Activated CD4-positive, alpha-beta T cell treated with anti-CD3 and anti-CD28 coated beads, Interleukin-2, Interleukin-4, amounts not matched to agents 100 ng/mL and 50 ng/mL, durations not matched to agents 16 hours and 8 hours (primary cell): ENCODE measurements at places on chromosomes 6 and 20.

DNA sequence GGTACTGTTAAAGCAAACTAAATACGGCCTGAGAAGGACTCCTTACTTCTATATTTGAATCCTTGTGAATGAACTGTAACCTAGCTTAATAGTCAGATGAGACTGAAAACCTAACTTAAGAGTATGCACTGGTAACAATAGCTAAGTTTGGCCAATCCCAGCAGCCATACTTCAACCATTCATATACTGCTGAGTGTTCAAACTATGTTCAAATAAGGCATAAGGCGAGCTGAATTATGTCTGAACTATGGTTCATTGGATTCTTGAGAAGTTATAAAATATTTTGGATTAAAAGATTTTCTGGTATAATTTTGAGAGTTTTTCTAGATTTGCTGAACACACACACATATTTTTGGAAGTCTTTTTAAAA lies 2.2 kb downstream of the SMPDL3A start:
- DNase-seq: no peak

DNA sequence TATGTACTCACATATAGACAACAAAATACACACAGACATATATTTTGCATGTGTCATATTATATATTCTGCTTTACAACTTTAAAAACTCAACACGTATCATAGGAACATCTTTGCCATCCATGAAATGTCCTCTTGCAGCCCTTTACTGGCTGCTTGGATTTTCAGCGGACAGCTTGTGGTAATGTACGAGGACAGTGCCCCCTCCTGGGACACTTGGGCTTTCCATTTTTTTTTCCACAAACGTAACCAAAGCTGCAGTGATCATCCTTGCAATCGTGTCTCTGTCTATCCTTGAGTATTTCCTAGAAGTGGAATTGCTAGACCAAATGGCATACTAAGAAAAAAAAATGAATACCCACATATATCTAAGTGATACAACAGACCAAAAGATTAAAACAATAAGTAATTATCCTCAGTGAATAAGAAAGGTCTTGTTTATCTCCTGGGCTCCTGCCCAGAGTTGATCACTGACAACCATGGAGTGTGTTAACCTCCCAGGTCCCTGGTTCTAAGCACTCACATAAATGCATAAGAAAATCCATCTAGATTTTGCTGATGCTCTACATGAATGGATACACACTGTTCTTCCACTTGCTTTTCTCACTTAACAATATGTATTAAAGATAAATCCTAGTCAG lies 18.1 kb downstream of the BPI start:
- DNase-seq: peak; percentile 6

GRCh38 chr6:149867876-149868640 lies 3.9 kb upstream of the LRP11 start:
- no peak for DNase-seq

- DNase-seq: no peak
Measured at GRCh38 chr20:24877652-24878051, 71.4 kb upstream of the CST7 start.

DNA sequence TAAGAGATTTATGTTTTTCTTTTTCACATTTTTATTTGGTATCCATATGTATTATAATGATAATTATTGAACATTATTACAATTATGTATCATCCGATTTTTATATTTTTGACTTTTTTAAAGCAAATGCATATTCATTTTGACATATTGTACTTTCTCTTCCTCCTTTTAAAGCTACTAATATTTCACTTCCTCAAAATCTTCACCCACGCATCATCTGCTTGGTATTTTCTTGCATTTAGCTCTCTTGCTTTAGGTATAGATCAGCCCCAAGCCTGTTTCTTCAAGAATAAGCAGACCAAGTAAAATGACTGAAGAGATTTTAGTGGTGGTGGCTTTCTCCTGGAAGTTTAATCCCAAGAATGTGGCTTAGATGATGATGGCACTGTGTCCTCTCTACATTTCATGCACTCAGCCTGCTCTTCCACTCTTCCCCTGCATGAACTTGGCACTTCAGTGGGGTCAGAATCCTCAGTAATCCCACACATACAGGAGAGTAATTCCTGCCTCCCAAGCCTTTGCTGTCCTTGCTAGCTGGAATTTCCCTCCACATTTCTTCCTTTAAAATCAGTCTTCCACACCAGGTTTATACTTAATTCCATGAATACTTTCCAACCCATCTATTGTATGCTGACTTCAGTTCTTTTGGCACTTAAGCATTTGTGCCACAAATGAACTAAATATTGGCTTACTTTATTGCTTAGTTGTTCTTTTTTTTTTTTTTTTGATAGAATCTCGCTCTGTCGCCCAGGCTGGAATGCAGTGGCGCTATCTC lies 8.2 kb downstream of the NCOA7 start:
- DNase-seq: no peak

DNA sequence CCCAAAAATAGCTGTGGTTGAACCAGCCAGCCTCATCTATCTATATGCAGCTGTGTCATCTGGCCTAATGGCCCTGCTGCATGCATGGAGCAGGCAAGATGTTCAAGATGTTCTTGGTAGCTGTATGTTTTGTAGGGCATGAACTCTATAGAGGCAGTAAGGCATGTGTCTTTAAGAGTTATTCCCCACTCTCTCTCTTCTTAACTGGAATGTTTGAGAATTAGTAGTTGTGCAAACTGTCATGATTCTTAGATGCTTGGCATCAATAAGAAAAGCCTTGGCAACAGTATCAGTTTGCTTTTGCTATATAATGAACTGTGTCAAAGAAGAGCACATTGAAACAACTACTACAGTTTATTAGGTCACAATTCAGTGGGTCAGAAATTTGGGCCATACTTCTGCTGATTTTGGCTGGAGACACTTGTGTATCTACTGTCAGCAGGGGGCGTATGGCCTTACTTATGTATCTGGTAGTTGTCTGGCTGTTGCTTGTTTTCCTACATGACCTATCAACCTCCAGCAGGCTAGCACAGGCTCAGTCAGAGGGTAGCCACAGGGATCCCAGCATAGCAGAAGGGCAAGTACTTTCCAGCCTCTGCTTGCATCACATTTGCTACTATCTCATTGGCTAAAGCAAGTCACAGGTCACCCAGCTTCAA lies 56.1 kb upstream of the LAMP5 start:
- no peak for DNase-seq

- DNase-seq: no peak
Measured at GRCh38 chr6:32096394-32097258, 12.5 kb downstream of the TNXB start.

GRCh38 chr20:23602241-23602640 lies 3.5 kb downstream of the CST9 start:
- DNase-seq: no peak

DNA sequence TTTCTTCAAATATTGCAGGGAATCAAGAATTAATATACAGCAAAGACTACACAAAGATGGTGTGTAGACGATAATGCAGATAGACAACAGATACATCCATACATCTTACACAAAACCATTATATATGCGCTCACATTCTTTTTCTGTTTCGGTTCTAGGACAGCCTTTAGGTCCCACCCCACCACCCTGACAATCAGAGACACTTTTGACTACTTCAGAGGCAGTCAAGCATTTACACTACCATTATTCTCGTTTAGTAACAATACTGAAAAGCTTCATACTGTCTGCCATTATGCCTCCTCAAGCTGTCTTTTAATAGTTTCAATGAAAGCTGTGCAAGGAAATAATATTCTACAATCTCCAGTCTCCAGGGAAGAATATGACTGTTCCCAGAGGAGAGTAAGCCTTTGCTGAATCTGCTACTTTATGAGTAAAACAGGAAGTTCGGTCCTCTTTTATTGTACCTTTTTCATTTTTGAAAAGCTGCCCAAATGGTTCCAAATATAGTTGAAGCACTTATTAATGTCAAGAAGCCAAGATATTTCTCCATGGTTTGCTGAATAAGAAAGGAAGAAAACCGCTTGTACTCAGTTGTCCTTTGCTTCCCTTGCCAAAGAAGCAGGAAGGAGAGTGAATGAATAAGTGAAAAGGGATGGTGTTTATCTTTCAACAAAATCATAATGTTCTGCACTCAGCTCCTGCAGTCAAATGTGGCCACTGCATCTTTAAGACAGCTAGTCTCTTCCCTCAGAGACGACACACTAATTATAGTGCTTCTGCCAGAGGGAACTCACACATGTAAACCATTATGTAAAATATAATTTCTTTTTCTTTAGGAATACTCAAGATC lies 468.3 kb downstream of the CDC5L start:
- no peak for DNase-seq

DNA sequence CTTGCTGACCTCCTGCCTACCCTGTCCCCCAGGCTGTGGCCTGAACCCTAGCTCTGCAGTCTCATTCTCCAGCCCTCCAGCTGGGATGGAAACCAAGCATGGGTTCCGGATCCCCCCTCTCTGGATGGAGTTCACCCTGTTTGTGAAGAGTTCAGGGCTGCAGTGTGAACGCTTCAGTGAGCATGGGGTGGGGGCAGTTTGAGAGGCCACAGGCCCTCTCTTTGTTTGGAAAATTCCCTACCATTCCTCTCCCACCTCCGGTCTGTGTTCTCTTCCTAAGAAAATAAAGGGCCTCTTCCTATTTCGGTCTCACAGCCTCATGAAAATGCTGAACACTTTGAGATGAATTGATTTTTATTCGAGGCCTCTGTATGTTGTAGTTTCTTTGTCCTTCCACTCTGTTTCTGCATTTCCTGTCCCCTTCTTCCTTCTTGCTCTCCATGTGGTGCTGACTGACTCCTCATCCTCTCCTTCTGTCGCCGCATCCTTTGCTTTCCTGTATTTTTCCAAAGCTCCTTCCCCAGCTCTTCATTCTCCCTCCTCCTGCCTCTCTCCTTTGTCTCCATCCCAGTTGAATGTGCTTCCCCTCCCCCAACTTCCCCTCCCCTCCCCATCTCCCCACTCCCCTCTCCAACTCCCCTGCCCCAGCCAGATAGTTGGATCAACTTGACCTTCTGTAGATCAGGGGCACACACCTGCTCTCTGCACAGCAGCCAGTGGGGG lies 2.4 kb upstream of the KCNK5 start:
- no peak for DNase-seq

DNA sequence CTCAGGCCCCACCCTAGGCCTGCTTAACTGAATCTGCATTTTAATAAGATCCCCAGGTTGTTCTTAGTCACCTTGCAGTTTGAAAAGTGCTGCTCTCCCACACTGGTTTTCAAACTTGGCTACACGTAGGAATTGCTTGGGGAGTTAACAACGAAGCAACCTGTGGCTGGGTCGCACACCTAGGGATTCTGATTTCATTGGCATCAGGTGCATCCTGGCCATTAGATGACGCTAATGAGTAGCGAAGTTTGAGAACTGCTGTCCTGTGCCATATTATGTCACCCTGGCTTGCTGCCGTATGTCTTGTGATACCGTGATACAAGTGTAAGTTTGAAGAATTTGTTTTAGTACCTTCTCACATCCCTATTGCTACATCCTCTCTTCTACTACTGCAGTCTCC lies 28.2 kb upstream of the FUCA2 start:
- DNase-seq: no peak

GRCh38 chr6:31971279-31971992 lies 502 bp downstream of the DXO start:
- DNase-seq: no peak

DNA sequence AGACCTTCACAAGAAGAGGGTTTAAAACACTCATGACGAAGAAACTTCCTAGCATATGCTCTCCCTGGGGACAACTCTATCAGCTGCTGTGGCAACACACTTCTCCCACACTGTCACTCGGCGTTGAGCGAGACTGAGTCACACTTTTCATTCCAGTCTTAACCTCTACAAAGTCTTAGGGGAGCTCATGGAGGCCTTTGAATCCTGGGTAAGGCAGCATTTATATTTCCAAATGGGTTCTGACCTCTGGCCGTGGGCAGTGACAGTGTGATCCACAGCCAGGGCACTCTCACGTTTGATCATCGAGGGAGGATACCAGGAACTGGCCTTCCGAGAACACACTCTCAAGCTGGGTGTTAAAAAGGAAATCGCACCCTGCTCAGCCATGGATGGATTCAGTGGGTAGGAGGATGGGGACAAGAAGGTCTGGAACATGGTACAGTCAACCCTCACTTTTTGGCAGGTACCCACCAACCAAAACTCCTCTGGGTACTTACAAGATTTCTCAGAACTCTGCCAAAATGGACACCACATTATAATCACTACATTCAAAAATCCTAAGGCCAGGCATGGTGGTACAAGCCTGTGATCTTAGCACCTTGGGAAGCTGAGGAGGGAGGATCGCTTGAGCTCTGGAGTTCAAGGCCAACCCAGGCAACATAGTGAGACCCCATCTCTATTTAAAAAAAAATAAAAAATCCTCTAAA lies 19.6 kb downstream of the RRBP1 start:
- peak; percentile 36 for DNase-seq

DNA sequence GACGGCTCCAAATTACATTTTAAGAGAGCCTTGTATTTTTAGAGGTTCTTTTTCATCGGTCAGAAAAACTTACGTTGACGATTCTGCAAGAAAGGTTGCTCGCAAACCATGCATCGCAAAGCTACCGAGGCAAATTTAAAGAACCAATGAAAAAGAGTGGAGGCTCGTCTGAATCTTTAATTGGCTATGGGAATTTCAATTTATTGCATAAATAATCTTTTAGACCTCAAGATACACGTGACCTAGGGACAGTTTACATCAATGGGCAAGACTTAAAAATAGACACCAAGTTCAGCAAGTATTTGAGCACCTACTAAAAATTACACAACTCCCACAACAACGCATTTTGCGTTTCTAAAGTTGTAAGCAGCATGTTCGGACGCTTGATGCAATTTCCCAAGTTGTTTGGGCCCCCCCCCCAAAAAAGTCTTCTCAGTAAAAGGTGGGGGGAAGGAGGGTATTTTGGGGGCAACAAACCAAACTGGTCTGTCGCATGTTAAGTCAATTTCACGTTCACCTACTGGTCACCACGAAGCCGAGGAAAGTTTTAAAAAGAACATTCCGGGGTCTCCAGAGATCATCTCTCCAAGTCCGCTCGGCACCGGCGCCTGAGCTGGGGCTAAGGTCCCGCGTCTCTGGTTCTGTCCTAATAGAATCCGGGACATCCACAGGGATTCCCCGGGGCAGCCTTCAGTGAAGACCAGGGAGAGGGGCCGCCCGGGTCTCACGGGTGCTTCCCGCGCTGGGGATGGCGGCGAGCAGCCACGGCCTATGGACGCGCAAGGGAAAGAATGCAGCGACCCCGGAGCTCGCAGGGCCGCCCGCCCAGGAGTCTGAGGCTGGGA lies 851 bp downstream of the SNX5 start:
- no peak for DNase-seq

- DNase-seq: no peak
Measured at GRCh38 chr20:32906200-32906599, 47.5 kb downstream of the EFCAB8 start.
